H1 (cell line): ENCODE measurements at places on chromosomes 5 and 9. TPM values are rescaled to one million over a fixed set of nuclear protein-coding genes. Genes with fewer than 3 reads are reported as not detected.

BAAT gene
- 0.17 TPM in 1 of 2 replicates, not detected in the other for total RNA-seq

FEM1C gene
- total RNA-seq = 16.6 and 17.7 TPM in 2 replicates

CD14 gene
- 0.48 TPM in 1 of 2 replicates, not detected in the other for total RNA-seq

SAXO1 gene
- total RNA-seq = 0.20 TPM in 1 of 2 replicates, not detected in the other

DNA sequence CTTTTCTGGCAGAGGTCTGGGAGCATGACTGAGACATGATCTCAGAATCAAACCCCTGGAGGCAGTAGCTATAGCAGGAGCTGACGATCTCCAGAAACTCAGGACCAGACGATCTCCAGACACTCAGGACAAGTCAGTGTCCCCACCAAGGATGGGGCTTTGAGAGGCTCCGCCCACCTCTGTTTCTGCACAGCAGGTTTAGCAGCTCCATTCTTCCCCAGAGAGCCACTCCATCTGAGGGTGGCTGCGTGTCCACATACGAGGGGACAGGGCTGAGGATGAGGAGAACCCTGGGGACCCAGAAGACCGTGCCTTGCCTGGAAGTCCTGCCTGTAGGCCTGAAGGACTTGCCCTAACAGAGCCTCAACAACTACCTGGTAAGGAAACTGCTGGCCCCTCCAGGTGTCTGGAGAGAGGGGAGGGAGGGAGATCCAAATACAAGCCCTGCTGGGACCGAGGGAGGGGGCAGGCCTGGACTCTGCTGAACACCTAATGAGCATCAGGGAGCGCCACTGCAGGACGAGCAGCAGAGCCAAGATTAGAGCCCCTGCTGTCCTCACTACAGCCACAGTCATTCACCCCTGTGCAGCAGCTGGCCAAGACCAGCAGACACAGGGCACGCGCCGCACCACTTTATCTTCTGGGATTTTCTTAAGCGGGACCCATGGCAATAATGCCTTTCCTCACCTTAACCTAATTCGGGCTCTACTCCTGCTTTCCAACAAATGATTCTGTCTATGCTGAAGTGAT lies at the start of gene GABRP:
Gene GABRP, plus strand, starts transcription at position 228 of the 750 bp plus-strand sequence. CDS start 4,891 bp downstream, outside the sequence.
- no peak for DNase-seq

- no peak for DNase-seq
Measured at GRCh38 chr5:133727636-133728035, 115.3 kb upstream of the FSTL4 start.

DNA sequence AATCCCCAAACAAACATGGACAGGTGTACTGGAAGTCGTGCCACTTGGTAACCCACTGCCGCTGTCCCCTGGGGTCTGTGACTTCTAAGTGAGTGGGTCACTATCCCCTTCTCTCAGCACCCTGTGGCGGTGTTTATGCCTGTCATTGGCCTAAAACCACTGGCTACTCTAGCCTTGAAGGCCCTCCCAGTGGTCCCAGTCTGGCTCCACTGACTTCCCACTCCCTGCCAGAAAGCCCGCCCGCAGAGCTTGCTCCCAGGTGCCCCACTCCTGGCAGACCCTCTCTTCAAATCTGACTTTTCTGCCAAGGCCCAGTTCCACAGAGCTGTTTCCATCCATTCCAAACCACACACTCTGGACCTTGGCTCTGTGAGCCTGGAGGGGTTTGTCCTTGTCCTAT lies 274.5 kb downstream of the HSPA4 start:
- no peak for DNase-seq

DNA sequence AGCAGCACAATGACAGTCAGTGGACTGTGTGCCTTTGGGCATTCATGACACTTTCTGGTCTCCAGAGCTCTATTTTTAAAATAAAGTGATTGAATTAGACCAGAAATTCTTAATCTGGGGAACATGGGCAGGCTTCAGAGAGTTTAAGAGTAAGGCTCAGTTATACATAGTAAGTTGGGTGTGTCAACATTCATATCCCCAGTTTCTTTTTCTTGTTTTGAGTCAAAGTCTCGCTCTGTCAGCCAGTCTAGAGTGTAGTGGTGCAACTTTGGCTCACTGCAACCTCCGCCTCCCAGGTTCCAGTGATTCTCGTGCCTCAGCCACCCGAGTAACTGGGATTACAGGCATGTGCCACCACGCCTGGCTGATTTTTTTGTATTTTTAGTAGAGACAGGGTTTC lies 13.7 kb upstream of the KIF4B start:
- DNase-seq = no peak

- no peak for DNase-seq
Measured at GRCh38 chr9:34992376-34992951, 2.9 kb downstream of the DNAJB5 start.
